ENCODE measurements at places on chromosomes 5 and 9.

DNA sequence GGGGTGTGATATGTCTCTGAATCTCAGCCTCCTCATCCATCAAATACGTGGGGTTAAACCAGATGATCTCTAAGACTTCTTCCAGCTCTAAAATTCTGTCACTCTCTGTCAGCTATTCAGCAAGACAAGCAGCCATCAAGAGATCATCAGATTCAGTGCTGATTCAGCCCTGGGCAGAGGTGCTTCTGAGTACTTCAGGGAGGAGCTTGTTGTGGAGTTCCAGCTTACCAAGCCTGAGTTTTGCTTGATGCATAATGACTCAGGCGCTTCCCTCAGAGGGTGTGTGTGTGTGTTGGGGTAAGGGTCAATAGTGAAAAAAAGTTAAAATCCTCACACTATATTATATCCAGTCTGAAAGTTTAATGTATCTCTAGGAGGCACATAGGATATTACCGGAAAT, 29.6 kb upstream of the TAF1L start:
- H3K27ac ChIP-seq, result no peak overlapping the region
- H3K27me3 ChIP-seq, result peaks cover 3% of the 10 kb centered on the region
- no peaks in the 10 kb centered on the region for H3K36me3 ChIP-seq
- no peak for DNase-seq
- H3K4me1 ChIP-seq, result no peaks in the 10 kb centered on the region

DNA sequence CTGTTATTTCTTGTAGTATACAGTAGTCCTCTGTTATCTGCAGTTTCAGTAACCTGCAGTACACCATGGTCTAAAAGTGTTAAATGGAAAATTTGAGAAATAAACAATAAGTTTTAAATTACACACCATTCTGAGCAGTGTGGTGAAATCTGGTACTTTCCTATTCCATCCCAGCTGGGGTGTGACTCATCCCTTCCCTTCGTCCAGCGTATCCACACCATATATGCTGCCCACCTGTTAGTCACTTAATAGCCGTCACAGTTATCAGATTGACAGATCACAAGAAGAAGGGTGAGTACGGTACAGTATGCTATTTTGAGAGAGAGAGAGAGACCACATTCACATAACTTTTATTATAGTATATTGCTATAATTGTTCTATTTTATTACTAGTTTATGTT, 28.9 kb downstream of the FAM151B start:
- H3K27me3 ChIP-seq, result no peaks in the 10 kb centered on the region
- H3K36me3 ChIP-seq, result no peaks in the 10 kb centered on the region
- DNase-seq, result no peak
- no peak overlapping the region for H3K4me3 ChIP-seq
- H3K27ac ChIP-seq, result no peak overlapping the region

GRCh38 chr9:17401858-17402257, 177.0 kb upstream of the SH3GL2 start:
- no peaks in the 10 kb centered on the region for H3K4me1 ChIP-seq
- H3K36me3 ChIP-seq, result no peaks in the 10 kb centered on the region
- no peak overlapping the region for H3K27ac ChIP-seq
- DNase-seq, result no peak
- H3K4me3 ChIP-seq, result no peak overlapping the region

DNA sequence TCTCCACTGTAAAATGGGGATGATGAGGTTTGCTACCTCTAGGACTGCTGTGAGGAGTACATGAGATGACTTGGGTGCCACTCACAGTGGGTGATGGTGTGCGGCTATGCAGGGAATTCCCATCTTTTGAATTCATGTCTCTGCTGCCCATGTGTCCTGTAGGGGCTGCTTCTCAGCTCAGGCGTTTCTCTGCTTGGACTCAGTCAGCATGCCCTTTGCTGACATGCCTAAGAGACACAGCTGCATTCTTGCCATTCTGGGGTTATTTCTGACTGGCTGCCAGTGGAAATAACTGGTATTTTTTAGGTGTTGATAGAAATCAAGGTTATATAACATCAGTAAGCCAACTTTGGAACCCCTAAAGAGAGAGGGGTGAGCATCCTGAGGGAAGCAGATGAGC, 24.3 kb upstream of the XPA start:
- H3K4me1 ChIP-seq, result no peaks in the 10 kb centered on the region
- H3K4me3 ChIP-seq, result no peak overlapping the region
- DNase-seq, result no peak
- H3K36me3 ChIP-seq, result no peaks in the 10 kb centered on the region
- H3K27me3 ChIP-seq, result no peaks in the 10 kb centered on the region
